Esophagus squamous epithelium (tissue), 5 donors: ENCODE measurements at places on chromosomes 4 and X.

- H3K36me3 ChIP-seq: no peaks in the 10 kb centered on the region
- no peaks in the 10 kb centered on the region for H3K4me1 ChIP-seq
- no peak overlapping the region for H3K27ac ChIP-seq
- H3K27me3 ChIP-seq: no peaks in the 10 kb centered on the region
- no peak overlapping the region for H3K4me3 ChIP-seq
These were observed 730.2 kb downstream of the KCTD8 start for GRCh38 chr4:43718369-43718768.

GRCh38 chr4:123578276-123579029, 181.9 kb downstream of the SPRY1 start:
- no peaks in the 10 kb centered on the region for H3K4me1 ChIP-seq
- H3K27ac ChIP-seq: no peak overlapping the region
- H3K36me3 ChIP-seq: no peaks in the 10 kb centered on the region
- H3K27me3 ChIP-seq: no peaks in the 10 kb centered on the region
- no peak overlapping the region for H3K4me3 ChIP-seq

- DNase-seq: no peak
- H3K36me3 ChIP-seq: no peaks in the 10 kb centered on the region
- no peaks in the 10 kb centered on the region for H3K27me3 ChIP-seq
- no peaks in the 10 kb centered on the region for H3K4me1 ChIP-seq
These were observed 58.4 kb upstream of the NEIL3 start for GRCh38 chr4:177251237-177251636.

DNA sequence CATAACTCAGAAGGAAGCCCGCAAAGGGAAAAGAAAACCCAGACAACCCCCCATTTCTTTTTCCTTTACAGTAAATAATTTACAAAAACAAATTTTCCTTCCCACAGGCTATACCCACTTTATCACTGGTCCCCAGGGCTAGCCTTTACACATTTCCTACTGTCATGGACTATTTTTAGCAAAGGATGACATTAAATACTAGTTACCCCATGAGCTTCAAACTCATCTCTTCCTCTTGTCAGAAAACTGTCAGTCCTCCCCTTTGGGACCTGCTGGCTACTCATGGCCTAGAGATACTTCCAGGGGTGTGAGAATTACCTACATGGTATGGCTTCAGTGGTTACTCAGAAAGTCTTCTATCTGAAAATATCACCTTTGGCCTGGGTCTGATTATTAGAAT, 11.9 kb downstream of the TSC22D3 start:
- no peaks in the 10 kb centered on the region for H3K27me3 ChIP-seq
- H3K4me3 ChIP-seq: no peak overlapping the region
- H3K4me1 ChIP-seq: no peaks in the 10 kb centered on the region
- DNase-seq: no peak
- no peak overlapping the region for H3K27ac ChIP-seq
- H3K36me3 ChIP-seq: no peaks in the 10 kb centered on the region
